ENCODE measurements at places on chromosomes 2 and 18.

GRCh38 chr2:61585383-61585782 is 47.2 kb upstream of the XPO1 start:
- no peak for DNase-seq

GRCh38 chr2:159933040-159933726 is 129.2 kb downstream of the PLA2R1 start:
- DNase-seq = no peak

GRCh38 chr2:186459009-186459408 is 27.1 kb upstream of the ZC3H15 start:
- no peak for DNase-seq

DNA sequence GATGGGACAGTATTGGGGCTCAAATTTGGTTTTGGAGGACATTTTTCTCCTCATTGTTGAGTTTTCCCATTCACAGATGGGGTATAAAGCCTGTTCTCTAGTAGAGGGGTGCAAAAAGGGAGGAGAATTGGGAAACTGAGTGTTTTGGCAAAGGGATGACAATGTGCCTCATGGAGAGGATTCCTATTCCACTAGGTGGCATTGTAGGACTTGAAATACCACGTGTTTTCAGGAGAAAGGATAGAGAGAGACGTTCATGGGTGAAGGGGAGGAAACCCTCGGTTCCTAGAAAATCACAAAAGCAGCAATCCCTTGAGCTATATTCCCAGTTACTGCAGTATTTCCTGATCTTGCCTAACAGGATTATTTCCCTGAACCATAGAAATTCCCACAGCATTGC is 113.7 kb upstream of the SRD5A2 start:
- no peak for DNase-seq

DNA sequence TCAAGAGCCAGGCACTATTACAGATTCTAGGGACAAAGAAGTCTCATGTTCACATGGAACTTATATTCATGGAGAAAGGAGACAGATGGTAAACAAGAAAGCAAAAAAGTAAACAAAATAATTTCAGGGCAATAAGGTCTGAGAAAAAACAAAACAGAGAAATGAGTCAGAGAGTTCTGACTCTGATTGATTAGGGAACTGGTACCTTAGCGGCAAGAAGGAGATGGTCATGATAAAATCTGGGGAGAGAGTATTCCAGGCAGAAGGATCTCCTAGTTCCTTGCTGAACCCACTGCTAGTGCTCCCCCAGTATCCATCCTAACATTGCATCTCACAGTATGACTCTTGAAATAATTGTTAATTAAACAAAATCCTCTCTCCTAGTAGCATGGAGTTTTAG is 161.8 kb upstream of the KLF7 start:
- no peak for DNase-seq

DNA sequence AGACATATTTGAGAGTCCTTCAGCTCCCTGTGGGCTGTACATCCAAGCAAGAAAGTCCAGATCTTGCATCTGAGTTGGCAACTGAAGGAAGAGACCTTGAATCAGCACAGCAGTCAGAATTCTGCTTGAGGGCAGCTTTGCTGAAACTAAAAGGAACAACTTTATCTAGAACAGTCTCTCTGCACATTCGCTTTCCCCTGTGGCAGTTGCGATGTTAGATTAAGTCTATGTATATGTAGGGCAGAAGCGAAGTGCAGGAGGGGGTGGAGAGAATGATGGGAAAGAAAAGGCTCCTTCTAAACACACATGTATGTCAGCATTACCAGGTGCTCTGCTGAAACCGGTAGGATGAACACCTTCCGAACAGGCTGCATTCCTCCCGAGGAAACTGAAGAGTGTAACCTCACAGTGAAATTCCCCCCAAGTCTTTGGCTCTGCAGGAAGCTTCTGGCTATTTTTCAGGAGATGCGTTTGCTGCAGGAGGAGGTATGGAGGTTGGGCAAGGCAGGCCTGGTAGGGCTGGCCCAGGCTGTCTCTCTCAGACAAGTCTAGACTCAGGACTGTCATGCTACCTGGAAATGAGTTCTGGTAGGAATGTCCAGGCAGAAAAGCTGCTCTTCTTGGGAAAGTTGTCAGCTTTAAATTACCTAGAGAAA is 70.0 kb upstream of the ATL2 start:
- no peak for DNase-seq

- DNase-seq = no peak
Measured at GRCh38 chr2:159455330-159455918, 160.9 kb downstream of the BAZ2B start.

DNA sequence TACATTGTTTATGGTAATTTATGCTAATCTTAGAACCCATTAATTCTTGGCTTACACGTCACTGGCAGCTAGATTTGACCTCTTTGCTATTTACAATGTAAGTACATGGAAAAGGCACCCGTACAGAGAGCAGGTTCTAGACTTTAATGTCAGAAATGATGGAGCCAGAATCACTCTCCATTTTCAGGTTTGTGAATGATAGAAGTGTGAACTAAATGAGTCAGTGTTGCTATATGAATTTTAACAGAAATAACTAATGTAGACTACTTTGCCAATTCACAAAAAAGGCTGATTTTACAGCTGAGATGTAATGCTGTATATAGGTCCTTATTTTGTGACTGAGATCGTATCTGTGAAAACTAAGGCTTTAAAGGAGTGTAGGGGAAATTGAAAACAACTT is 214.6 kb downstream of the LDLRAD4 start:
- no peak for DNase-seq

GRCh38 chr2:201191132-201191875 is 8.4 kb downstream of the CASP10 start:
- DNase-seq = no peak
